ENCODE measurements at places on chromosomes 2 and 18.

GRCh38 chr2:19848029-19848750, 53.6 kb downstream of the TTC32 start:
- no peak for DNase-seq

DNA sequence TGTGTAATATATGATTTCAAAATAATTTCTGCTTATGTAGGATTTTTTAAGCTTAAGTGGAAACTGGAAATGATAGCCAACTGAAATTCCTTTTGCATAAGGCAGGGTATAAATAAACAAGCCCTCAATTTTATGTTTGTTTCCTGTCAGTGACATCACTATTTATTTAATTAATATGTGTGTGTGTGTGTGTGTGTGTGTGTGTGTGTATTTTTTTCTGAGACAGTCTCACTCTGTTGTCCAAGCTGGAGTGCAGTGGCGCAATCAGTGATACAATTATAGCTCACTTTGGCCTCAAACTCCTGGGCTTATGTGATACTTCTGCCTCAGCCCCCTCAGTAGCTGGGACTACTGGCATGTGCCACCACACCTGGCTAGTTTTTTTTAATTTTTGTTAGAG, 29.3 kb upstream of the CYP20A1 start:
- no peak for DNase-seq

DNA sequence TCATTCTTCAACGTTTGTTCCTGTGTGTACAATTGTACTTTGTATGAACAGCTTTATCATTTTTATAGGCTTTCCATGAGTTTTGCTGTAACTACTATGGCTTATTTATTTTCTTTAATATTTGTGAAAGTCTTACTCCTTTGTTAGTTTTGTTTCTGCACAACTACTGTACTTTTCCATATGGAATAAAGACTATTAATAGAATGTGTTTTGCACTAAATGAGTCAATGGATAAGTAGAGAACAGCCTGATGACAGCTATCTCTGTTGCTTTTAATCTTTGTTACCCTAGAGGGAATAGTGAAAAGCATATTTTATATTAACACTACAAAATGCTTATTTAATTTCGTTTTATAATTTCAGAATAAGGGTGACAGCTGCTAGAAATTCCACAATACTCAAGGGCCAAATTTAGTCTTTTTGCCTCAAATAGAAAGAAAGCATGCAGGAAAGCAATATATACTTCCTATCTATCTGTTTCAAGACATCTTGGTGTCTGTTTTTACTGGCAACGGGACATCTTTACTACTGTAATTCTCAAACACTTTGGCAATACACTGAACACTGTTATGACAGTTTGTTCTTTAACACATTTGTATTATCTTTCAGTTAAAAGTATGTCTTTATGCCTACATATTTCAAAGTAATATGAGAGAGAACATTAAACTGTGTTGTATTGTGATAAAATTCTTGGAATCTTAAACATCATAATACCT, 53.9 kb downstream of the WDSUB1 start:
- DNase-seq: no peak

DNA sequence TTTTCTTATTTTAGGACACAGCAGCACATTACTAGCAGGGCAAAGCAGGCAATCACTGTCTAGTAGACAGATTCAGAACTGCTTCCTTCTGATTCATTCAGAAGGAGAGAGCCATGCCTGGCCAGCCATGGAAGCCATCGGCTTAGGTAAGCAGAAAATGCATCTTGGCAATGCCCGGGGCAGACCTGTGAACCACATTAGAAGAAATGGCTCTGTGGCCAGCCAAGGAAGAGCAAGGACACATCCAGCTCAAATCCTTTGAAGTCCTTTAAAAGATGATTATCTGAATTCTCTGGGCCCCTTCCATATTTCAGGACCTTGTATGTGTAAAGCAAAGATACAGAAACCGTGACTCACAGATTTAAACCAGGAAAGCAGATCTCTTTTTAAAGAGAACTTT, 227.4 kb downstream of the PID1 start:
- DNase-seq: no peak

- no peak for DNase-seq
Observed at GRCh38 chr2:63820969-63821368, 20.7 kb upstream of the UGP2 start.

GRCh38 chr18:50647237-50647636, 87.3 kb downstream of the MAPK4 start:
- no peak for DNase-seq

- no peak for DNase-seq
Observed at GRCh38 chr2:192043216-192043870, 151.4 kb downstream of the TMEFF2 start.

DNA sequence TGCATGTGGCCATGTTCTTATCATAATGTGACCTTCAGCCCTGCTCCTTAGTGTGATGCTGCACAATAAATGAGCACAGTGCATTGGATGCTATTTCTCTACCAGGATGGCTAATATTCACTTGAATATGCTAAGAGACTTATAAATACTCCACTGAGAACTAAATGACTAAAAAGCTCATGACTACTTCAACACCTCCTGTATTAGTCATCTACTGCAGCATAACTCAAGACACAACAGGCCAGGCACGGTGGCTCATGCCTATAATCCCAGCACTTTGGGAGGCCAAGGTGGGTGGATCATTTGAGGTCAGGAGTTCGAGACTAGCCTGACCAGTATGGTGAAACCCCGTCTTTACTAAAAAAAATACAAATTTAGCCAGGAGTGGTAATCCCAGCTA, 213.4 kb downstream of the RND3 start:
- DNase-seq: no peak

- DNase-seq: no peak
Observed at GRCh38 chr2:31141443-31142085, 3.3 kb upstream of the GALNT14 start.

Data from NCI-H446 (cell line).